ENCODE measurements at places on chromosomes 2 and 18. TPM values are rescaled to one million over a fixed set of nuclear protein-coding genes. Genes with fewer than 3 reads are reported as not detected.

Gene PLEKHH2
- total RNA-seq, result 2.1 TPM

Gene ACMSD
- total RNA-seq, result not detected

Gene OSR1
- 9.7 TPM for total RNA-seq

Gene SRD5A2
- 0.02 TPM for total RNA-seq

Gene RBM44
- 0.16 TPM for total RNA-seq

Gene YWHAQ
- 1,203 TPM for total RNA-seq

Gene IRS1
- 15.2 TPM for total RNA-seq

Gene HOXD13
- total RNA-seq, result 0.18 TPM

Data from A549 treated with AZD2906 at 1 μM for 4 hours (cell line).